ENCODE measurements at places on chromosomes 16 and 17.
A peak's percentile ranks its signal among the peaks of the same experiment; 100 is the strongest.

GRCh38 chr16:4654011-4654963 is 29.7 kb downstream of the MGRN1 start:
- peak; percentile 79 for DNase-seq

GRCh38 chr16:531494-532125 is 4.1 kb downstream of the CAPN15 start:
- DNase-seq, result no peak

GRCh38 chr17:47423406-47424295 is 99.9 kb downstream of the EFCAB13 start:
- no peak for DNase-seq

DNA sequence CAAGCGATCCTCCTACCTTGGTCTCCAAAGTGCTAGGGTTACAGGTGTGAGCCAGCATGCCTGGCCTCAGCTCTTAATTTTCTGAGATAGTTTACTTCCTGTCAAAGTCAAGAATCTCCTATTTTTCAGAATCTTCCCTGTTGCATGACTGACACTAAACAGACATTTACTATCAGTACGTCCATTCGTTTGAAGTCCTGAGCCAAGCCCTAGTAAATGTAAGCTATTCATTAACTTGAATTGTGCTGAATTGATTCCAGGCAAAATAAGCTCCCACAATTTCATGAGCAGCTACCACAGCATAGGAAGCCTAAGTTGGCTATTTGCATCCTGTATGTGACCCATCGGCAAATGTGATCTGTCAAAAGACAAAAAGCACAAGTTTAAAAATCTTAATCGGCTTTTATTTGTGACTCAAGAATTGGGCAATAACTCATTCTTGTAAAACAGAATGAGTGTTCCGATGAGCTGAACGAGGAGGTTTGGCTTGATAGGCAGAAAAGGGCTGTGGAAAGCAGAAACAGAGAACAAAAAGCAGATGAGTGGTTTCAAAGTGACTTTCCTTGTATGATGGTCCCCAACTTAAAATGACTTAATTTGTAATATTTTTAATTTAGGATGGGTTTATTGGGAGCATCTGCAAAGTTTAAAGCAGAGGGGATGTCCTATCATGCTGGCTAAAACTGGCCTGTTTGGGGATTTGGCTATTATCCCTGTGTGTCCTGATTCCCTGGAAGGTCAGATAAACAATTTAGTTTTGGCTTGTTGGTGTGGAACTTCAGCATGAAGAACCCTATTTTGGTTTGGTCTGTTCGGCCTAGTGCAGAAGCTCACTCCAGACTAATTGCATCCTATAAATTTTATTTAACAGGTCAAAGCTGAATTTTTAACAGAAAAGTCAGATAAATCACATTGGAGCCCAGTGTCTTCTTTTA is 14.2 kb downstream of the RNF112 start:
- DNase-seq, result no peak

GRCh38 chr16:78100112-78100467 is 636 bp downstream of the WWOX start:
- no peak for DNase-seq

GRCh38 chr17:44359458-44360143 is 4.1 kb downstream of the FAM171A2 start:
- DNase-seq, result no peak

DNA sequence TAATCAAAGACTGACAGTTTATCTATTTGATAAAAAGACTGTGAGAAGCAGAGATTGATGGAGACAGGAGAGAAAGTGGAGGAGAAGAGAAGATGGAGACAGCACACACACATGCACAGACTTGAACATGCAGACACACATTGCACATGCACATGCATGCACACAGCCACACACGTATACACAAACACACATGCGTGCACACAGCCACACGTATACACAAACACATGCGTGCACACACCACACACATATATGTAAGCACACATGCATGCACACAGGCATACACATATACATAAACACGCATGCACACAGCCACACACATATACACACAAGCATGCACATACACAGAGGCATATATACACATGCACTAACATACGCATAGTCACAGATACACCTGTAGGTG is 313.4 kb downstream of the HAPSTR1 start:
- DNase-seq, result no peak

DNA sequence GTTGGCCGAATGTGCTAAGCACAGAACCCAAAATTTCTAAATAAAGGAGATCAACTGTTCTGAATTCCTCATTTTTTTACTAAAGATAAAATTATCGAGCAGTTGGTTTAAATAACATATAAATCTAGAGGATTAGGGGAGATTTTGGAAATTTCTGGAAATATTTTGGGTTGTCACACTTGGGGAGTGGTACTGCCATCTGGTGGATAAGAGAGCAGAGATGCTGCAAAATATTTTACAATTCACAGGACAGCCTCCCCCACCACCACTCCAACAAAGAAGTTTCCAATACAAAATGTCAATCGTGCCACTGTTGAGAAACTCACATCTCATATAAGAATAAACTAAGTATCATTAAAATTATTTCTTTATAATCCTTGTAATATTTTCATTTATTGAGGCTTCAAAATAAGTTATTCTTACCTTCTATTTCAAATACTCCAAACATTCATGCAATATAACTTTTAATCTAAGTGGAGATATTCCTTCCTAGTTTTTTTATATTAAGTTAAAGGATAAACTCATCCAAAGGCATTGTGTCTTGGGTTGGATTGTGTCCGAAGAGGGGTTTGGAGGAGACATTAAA is 17.0 kb upstream of the ABCA8 start:
- no peak for DNase-seq

DNA sequence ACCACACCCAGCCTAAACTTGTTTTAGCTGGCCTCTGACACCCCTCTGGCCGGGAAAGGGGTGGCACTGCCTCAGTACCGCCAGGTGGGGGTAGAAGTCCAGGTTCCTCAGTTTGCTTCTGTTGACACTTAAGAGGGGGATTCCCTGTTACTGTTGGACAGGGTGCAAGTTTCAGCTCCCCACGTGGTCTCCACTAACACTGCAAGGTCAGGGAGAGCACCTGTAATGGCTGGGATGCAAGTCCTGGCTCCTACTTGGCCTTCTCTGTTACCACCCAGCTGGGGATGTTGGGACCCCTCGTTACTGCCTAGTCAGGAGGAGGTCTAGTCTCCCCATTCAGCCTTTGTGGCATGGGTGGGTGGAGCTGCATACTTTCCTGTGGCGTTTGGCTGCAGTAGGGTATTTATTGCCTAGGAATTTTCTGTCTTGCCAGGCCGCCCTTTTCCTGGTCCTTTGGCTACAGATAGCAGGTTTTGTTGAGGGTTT is 10.6 kb upstream of the MFAP4 start:
- DNase-seq, result no peak

DNA sequence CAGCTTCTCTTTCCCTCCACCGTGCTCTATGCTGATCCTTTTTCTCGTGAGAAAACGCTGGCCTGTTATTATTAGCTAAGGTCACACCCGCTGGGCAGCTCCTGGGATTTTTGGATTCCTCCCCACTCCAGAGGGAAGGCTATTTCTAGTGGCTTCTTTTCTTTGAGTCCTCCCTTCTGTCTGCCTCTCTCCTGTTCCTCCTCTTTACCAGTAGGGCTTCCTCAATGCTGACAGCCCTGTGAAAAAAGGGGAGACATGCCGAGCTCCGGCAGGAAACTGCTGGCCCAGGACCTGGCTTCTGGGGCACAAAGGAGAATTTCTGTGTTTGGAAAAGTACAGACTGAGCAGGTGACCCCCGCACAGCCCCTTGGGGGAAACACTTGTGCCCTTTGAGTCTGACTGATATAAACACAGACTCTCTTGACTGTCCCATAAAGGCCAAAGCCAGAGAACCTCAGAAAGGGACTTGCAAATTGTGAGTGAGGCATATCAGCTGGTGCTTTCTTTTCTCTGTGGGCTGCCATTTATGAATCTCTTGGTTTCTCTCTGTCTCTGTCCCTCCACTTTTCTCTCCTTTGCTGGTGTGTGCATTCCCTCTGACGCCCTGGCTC is 14.0 kb upstream of the RNF135 start:
- no peak for DNase-seq

DNA sequence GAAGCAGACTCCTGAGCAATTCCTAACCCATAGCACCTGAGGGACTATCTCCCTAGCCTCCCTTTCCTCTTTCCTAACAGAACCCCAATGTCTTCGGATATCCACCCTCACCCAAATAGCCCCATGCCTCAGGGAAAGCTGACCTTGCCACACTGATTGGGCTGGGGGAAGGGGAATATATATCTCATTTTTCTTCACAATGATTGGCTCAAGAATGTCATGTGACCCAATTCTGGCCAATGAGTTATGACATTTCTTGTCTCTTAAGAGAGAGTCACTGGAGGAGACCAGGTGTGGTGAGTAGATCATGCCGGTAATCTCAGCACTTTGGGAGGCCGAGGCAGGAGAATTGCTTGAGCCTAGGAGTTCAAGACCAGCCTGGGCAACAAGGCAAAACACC is 71.9 kb upstream of the NLK start:
- no peak for DNase-seq

DNA sequence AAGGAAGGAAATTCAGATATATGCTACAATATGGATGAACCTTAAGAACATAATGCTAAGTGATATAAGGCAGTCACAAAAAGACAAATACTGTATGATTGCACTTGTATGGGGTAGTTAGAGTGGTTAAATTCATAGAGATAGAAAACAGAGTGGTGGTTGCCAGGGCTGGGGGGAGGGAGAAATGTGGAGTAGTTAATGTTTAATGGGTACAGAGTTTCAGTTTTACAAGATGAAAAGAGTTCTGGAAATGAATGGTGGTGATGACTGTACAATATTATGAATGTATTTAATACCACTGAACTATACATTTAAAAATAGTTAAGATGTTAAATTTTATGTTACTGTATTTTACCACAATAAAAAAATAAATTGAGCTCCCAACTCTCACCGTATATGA is 157.9 kb downstream of the TOX3 start:
- DNase-seq, result no peak

DNA sequence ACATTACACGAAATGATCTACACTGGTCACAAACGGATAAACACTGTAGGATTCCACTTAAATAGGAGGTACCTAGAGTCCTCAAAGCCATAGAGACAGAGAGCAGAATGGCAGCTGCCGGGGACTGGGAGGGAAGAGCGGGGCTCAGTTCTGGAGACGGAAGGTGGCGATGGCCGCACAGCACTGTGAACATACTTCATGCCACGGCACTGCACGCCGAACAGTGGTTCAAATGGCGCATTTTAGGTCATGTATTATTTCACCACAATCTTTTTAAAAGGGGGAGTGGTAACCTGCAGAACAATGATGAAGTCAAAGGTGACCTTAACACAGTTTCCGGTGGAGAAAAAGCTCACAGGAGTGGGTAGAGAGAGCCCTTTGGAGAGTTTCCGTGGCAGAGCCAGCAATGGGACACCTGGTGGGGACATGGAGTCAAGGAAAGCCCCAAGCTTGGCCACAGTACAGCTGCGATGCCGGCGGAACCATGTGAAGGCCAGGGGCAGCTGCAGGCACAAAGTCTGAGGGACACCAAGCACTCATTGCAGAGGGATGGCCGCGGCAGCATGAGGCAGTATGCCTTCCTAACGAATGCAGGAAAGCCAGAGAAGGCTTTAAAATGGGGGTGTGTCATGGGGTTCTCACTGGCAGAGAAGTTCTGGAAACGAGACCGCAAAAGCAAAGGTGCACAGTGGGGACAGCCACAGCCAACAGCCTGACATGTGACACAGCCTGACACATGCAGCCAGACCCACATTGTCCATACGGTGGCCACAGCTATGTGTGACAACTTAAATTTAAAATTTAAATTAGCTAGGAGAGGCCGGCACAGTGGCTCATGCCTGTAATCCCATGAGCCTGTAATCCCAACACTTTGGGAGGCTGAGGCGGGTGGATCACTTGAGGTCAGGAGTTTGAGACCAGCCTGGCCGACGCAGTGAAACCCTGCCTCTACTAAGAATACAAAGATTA is 7.3 kb downstream of the FLCN start:
- DNase-seq, result no peak

DNA sequence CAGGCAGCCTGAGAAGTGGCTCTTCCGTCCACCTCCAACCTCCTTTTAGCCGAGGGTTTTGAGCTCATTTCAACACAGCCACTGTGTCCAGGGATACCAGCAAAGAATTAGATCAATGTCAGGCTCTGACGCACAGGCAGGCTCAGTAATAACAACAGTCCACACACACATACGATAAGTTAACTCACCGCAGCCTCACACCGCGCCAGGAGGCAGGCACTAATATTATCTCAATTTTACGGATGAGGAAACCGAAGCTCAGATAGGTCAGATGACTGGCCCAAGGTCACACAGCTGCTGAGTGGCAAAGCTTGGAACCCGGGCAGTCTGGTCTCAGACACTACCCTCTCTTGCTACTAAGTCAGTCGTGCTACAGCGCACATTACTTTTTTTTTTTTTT is 22.9 kb downstream of the ABR start:
- DNase-seq, result no peak

DNA sequence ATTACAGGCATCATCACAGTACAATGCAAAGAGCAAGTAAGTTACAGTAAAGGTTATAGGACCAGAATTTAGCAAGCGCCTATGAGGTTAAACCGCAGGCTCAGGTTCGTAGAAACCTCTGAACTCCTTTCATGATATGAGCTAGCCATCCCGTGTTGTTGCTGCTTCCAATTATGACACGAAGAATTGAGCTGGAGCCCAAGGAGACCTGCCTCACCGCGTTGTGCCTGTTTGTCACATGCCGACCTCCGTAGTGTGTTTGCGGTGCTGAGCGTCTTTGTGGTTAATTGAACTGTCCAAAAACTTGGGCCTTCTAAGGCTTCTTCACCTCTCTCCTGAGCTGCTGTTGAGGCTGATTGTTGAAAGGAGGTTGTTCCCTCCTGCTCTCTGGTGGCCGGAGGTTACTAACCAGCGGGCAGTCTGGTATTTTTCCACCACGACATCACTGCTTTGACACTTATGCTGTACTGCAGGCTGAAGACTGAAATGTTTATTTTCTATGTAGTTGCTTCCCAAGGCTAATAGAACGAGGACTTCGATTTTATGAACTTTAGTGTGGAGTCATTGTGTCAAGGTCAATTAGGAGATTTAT is 67.5 kb downstream of the SEC14L1 start:
- DNase-seq, result no peak

GRCh38 chr17:2178798-2179501 is 124.0 kb downstream of the HIC1 start:
- no peak for DNase-seq

GRCh38 chr17:38358586-38359513 is 7.2 kb downstream of the SOCS7 start:
- DNase-seq, result peak; percentile 6

All from DMS79 (cell line).